ENCODE measurements at places on chromosomes 5 and 9. TPM values are rescaled to one million over a fixed set of nuclear protein-coding genes. Genes with fewer than 3 reads are reported as not detected.

Gene CLTA
- 145 TPM for total RNA-seq

Gene IGIP
- 31.8 TPM for total RNA-seq

Gene RAB3C
- 0.83 TPM for total RNA-seq

Gene CARD6
- total RNA-seq: 6.2 TPM

Gene OR13C9
- not detected for total RNA-seq

Gene SHC3
- 3.5 TPM for total RNA-seq

Gene PDE8B
- total RNA-seq: 54.4 TPM

Gene GLDC
- not detected for total RNA-seq

Gene ANKRD55
- total RNA-seq: not detected

Gene TIMD4
- total RNA-seq: 1.0 TPM

Gene PTGER4
- total RNA-seq: 9.4 TPM

Gene SAPCD2
- 0.15 TPM for total RNA-seq

Gene TLX3
- total RNA-seq: not detected

Gene JAK2
- 47.1 TPM for total RNA-seq

Gene TERT
- not detected for total RNA-seq

Gene MYOZ3
- total RNA-seq: 3.2 TPM
